ENCODE measurements at places on chromosomes 5 and 9.

GRCh38 chr9:98755006-98755618, 41.2 kb downstream of the ANKS6 start:
- H3K36me3 ChIP-seq, result peaks cover 11% of the 10 kb centered on the region
- H3K27ac ChIP-seq, result no peak overlapping the region
- H3K27me3 ChIP-seq, result no peaks in the 10 kb centered on the region
- H3K4me3 ChIP-seq, result no peak overlapping the region

GRCh38 chr9:113516840-113517577, 53.5 kb downstream of the RGS3 start:
- H3K27ac ChIP-seq, result peak overlapping the region; percentile 89
- H3K27me3 ChIP-seq, result no peaks in the 10 kb centered on the region
- peaks cover 24% of the 10 kb centered on the region for H3K36me3 ChIP-seq
- DNase-seq, result peak; percentile 71

DNA sequence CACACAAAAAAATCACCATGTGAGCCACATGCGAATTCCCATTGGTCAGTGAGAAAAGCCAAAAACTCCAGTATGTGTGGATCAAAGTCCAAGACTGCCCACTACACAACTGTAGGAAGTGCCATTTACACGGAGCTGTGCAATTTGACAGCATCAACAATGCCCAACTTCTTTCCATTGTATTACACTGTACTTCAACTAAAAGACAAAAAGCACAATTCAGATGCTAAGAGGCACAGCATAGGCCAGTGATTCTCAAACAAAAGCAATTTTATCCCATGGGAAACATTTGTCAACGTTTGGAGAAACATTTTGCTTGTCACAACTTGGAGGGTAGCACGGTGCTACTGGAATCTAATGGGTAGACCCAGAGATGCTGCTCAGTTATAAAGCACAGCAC, 39.8 kb downstream of the IARS1 start:
- no peak overlapping the region for H3K4me3 ChIP-seq
- H3K4me1 ChIP-seq, result no peaks in the 10 kb centered on the region
- peaks cover 20% of the 10 kb centered on the region for H3K36me3 ChIP-seq
- DNase-seq, result no peak
- no peaks in the 10 kb centered on the region for H3K27me3 ChIP-seq

DNA sequence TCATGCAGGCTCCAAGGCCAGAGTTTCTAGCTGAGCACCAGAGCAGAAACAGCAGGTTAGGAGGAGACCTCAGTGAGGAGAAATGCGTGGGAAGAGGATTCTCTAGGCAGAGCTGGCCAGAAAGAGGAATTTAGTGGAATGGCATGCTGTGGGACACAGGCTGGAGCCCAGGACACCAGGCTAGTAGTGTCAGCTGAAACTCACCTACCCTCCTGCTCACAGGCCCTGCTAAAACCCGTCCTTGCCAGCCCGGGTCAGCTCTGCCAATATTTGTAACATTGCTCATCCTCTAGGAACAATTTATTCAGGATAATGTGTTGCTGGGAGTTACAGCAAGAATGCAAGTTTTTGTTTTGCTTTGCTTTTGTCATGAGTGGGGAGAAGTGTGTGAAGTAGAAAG, 40.2 kb upstream of the AGXT2 start:
- H3K36me3 ChIP-seq, result no peaks in the 10 kb centered on the region
- peaks cover 1% of the 10 kb centered on the region for H3K4me1 ChIP-seq
- DNase-seq, result no peak
- peaks cover 12% of the 10 kb centered on the region for H3K27me3 ChIP-seq
- no peak overlapping the region for H3K4me3 ChIP-seq
- H3K27ac ChIP-seq, result no peak overlapping the region

DNA sequence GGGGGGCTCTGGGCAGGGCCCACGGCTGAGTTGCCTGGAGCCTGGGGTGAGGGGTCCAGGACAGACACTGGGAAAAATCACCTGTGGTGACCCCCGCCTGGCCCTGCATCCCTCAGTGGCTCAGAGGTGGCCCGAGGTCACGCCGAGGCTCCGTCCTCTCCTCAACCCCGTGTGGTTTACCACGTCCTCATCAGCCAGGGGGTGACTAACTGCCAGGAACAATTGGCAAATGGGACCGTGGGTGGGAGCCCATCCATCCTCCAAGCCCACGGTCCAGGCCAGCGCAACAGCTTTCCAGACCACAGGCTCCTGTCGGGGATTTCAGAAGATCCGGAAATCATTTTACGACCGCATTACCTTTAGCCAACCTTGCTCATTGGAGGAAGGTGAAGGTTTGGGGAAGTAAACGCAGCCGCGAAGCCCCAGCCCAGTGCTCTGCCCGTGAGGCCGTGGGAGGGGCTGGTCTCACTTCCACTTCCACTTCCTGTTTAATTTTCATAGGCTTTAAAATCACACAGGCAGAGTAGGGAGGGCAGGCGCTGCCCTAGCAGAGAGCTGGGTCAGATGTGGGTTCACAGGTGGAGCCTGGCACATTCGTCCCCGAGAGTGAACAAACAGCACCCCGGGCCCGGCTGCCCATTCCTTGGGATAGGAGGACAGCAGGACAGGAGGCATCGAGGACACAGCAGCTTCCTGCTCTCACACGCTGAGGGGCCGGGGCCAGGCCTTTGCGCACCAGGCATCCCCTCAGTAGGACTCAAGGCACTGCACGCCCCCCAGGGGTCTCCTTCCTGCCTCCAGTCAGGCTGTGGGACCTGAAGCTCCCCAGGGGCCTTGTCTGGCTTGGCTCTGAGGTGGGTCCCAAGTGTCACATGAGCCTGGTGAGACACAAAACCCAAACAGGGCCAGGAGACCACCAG, 19.8 kb upstream of the SLC9A3 start:
- peaks cover 10% of the 10 kb centered on the region for H3K4me1 ChIP-seq
- H3K4me3 ChIP-seq, result peak overlapping the region; percentile 68
- H3K36me3 ChIP-seq, result no peaks in the 10 kb centered on the region
- DNase-seq, result peak; percentile 68
- peaks cover under 1% of the 10 kb centered on the region for H3K27me3 ChIP-seq

- H3K4me1 ChIP-seq, result peaks cover 45% of the 10 kb centered on the region
- H3K27me3 ChIP-seq, result no peaks in the 10 kb centered on the region
- no peak for DNase-seq
- H3K27ac ChIP-seq, result peak overlapping the region; percentile 99
- peak overlapping the region; percentile 100 for H3K4me3 ChIP-seq
- H3K36me3 ChIP-seq, result peaks cover 27% of the 10 kb centered on the region
Measured at GRCh38 chr9:128690684-128691034, 1.6 kb downstream of the SET start.

DNA sequence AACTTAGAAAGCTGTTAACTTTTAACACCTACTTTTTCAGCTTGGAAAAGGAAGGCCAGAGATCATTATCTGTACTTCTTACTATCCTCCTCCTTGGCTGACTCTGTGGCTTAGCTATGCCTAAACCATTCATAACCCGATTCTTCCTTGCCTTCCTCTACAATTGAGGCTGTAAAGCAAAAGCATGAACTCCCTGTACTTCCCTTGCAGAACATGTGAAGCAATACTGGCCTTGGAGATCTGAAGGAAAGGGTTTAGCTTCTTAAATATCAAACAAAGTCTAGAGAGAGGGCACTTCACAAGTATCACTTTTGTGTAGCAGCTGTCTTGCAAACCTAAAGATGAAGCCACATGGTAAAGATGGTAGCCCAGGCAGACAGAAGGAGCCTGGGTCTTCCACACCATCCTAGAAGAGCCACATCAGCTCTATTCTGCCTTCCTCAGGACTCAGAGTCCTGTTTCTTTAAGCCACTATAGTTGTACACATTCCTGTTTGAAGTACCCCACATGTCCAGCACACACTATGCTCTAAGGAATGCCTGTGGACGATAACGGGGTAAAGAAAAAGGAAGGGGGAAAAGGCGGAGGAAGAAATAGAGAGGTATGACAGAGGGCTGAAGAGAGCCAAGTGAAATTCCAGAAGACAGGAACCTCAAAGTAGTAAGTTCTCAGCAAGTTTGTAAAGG, 169.2 kb downstream of the SLIT3 start:
- no peaks in the 10 kb centered on the region for H3K4me1 ChIP-seq
- no peak for DNase-seq
- no peaks in the 10 kb centered on the region for H3K36me3 ChIP-seq

DNA sequence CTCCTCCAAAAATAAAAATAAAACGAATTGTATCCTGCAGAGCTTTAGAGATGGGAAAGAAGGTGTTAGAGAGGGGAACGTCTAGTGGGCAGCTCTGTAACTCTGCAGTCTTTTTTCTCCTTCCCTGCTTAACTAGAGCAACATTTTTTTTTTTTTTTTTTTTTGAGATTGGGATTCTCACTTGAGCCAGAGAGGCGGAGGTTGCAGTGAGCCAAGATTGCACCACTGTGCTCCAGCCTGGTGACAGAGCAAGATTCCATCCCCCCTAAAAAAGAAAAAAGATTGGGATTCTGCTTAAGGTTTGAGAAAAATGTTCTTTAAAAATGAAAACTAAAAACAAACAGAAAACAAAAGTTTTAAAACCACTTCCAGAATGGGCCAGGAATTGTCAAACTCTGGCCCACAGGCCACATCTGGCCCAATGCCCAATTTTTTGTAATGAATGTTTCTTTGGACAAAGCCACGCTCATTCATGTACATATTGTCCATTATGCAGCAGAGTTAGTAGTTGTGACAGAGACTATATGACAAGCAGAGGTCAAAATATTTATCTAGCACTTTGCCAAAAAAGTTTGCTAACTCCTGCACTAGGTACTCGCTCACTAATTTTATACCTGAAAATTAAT, 98.5 kb downstream of the ZCCHC7 start:
- H3K4me1 ChIP-seq, result no peaks in the 10 kb centered on the region
- no peak overlapping the region for H3K27ac ChIP-seq
- peaks cover 21% of the 10 kb centered on the region for H3K36me3 ChIP-seq
- no peak for DNase-seq
- H3K4me3 ChIP-seq, result no peak overlapping the region
- no peaks in the 10 kb centered on the region for H3K27me3 ChIP-seq

- H3K4me3 ChIP-seq, result no peak overlapping the region
- H3K27ac ChIP-seq, result no peak overlapping the region
Measured at GRCh38 chr5:176373100-176373818, 8.0 kb downstream of the ARL10 start.

GRCh38 chr5:112374818-112375217, 44.3 kb downstream of the EPB41L4A start:
- H3K4me3 ChIP-seq, result no peak overlapping the region
- H3K27ac ChIP-seq, result no peak overlapping the region
- no peaks in the 10 kb centered on the region for H3K4me1 ChIP-seq
- H3K36me3 ChIP-seq, result no peaks in the 10 kb centered on the region
- no peak for DNase-seq

All from activated naive CD8-positive, alpha-beta T cell treated with anti-CD3 and anti-CD28 coated beads, Interleukin-2, amount 10 ng/mL, durations not matched to agents 7 days and 5 days (primary cell).